Small intestine (tissue), 16 donors: ENCODE measurements at places on chromosomes 1 and 21. TPM values are rescaled to one million over a fixed set of nuclear protein-coding genes. Genes with fewer than 3 reads are reported as not detected.

The RGS1 gene
- 24.3 TPM for polyA plus RNA-seq

The SYTL1 gene
- 5.2 TPM for polyA plus RNA-seq

The PLA2G2F gene
- polyA plus RNA-seq = 0.04 TPM

The BMP8B gene
- polyA plus RNA-seq = 13.8 TPM

The TLCD4 gene
- polyA plus RNA-seq = 1.9 TPM

The SMIM11 gene
- not detected for polyA plus RNA-seq

The PMVK gene
- 120 TPM for polyA plus RNA-seq

DNA sequence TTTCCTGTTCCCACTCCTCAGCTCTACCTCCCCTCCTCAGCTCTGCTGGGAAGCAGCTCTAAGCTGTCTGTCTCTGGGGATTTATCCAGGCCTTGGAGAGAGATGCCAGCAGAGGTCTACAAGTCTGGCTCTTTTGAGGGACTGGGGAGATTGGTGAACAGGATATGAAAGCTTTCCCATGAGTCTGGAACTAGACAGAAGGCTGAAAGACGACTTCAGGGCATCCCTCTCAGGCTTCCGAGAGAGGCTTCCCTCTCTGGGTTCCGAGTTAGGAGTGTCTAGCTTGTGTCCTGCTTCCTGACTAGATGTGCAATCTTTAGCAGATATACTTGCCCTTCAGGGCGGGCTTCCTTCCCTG is 733 bp downstream of the TMEM35B start:
- peak; percentile 30 for DNase-seq

DNA sequence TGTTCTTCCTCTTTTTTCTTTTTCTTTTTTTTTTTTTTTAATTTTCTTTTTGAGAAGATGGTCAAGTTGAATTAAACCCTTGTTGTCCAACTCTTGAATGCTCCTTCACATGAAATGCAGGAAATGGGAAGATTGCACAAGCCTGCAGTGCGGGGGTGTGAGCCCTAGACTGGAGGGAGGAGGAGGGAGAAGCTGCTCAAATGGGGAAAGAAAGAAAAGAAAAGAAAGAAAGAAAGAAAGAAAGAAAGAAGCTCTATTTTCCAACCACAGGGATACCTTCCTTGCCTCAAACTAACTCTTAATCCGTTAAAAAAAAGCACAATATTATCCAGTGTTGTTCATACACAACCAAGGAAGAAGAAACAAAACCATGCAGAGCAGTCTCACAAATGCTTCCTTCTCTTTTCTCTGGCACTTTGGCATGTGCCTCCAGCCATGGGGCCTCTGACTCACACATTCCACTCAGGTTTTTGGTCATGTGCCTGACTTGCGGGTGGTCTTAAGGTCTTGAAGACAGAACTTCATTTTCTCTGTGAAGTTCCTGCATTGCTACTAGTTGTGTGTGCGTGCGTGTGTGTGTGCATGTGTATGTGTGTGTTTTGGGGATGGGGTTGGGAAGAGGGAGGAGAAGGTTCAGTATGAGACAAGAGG is 276.1 kb downstream of the RPS6KC1 start:
- no peak for DNase-seq

DNA sequence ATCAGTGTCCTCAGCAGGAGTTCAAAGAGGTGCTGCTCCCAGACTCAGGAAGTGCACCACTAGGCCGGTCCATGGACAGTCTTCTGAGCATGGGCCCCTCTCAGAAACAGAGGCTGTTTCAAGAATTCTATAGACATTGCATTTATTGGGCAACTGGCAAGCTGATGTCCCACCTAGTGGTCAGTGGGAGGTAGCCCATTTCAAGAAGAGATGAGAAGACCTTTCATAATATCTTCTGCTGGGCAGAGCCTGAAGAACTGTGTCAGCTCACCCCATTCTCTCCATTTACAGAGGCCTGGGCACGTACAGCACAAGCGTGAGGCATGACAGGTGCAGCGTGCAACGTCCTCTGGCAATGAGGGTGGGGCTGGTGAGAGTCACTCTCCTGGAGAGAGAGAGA is 216.0 kb downstream of the DYRK1A start:
- DNase-seq = peak; percentile 46
